Body of pancreas (tissue), 4 donors: ENCODE measurements at places on chromosomes 7 and 10.

GRCh38 chr7:130486954-130487436 is 4.9 kb upstream of the MEST start:
- no peak for DNase-seq

DNA sequence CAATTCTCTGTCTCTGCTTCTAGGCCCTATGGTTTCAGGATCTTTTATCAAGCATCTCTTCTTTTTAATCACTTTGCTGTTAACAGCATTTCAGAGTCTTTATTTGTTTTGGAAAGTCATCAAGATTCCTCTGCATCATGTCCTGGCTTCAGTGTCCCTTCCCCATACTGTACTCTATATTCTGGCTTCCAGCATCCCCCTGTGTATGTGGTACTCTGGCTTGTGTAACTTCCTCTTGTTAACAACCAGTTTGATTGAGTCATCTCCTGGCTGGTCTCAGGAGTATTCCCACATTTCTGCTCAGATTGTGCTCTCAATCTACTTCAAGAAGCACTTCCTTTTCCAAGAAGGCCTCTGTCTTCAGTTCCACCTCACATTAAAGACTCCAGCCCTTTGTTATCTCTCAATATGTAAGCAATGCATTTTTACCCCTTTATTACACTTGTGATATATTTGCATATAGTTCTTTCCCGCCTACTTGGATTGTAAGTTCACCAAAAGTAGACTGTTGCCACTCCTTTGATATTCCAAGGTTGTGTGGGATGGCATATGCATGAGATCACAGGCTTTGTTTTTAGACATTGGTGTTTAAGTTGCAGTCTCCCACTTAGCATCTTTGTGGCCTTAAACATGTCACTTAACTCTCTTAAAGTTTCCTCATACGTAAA is 15.1 kb upstream of the ATE1 start:
- DNase-seq = no peak

GRCh38 chr7:87359366-87359765 is 13.9 kb downstream of the CROT start:
- no peak for DNase-seq

DNA sequence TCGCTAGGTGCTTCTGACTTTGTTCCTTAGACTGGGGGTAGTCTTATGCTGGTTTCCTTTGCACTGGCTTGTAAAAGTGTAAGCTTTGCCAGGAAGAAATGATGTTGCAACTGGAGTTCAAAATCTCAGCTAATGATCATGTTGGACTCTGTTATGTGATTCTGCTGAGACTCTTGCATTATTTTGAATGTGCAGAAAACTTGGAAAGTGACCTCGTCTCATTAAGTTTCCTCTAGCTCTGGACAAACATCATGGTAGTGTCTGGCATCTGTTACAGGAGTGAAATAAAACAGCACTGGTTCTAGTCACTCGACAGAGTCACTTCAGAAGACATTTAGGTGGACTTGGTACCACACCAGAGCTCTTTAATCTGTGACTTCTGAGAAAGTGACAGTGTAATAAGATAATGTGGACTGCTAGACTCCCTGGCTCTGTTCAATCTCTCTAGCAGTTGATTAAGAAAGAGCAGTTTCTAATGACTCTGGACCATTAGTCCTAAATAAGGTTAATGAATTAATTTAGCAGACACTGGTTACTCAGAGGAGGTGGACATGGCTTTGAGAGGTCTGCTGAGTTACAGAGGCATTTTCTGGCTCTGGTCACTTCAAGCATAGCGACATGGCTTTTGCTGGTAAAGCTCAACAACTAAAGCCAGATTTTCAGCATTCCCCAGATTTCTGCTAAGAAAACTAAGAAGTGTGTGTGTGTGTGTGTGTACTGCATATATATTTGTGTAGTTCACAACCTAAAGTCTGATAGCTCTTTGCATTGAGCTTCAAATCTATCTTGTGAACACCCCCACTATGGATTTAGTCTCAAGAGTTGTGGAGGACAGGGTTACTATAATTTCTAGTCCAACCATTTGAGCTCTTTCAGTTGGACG is 2.0 kb downstream of the NRP1 start:
- DNase-seq = no peak

GRCh38 chr10:117745301-117745700 is 202.8 kb downstream of the EMX2 start:
- DNase-seq = no peak

- peak; percentile 21 for DNase-seq
Measured at GRCh38 chr10:22550732-22551131, 163.6 kb downstream of the PIP4K2A start.

GRCh38 chr7:84705079-84705478 is 481.8 kb downstream of the SEMA3D start:
- DNase-seq = no peak

- no peak for DNase-seq
Measured at GRCh38 chr7:71271203-71271602, 139.3 kb downstream of the GALNT17 start.

DNA sequence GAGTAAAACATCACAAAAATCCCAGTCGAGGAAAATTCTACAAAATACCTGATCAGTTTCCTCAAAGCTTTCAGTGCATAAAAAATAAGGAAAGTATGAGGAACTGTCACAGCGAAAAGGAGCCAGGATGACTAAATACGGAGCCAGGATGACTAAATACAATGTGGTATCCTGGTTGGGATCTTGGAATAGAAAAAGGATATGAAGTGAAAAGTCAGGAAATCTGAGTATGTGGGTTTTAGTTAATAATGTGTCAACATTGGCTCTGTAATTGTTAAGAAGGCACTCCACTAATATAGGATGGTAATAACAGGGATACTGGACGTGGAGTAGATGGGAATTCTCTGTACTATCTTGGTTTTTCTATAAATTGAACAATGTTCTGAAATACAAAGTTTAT is 175.5 kb downstream of the SUGCT start:
- DNase-seq = no peak

- DNase-seq = no peak
Measured at GRCh38 chr10:17100586-17100985, 29.0 kb downstream of the CUBN start.

- peak; percentile 26 for DNase-seq
Measured at GRCh38 chr7:142134909-142135308, 23.4 kb downstream of the MGAM2 start.

GRCh38 chr10:131697476-131698128 is 203.2 kb upstream of the PPP2R2D start:
- DNase-seq = no peak

- no peak for DNase-seq
Measured at GRCh38 chr10:50439806-50440205, 183.9 kb downstream of the SGMS1 start.

GRCh38 chr10:89563861-89564478 is 28.6 kb upstream of the SLC16A12 start:
- peak; percentile 40 for DNase-seq

GRCh38 chr7:3162289-3162688 is 118.6 kb upstream of the CARD11 start:
- no peak for DNase-seq

- DNase-seq = no peak
Measured at GRCh38 chr7:94178230-94178629, 174.1 kb upstream of the BET1 start.

DNA sequence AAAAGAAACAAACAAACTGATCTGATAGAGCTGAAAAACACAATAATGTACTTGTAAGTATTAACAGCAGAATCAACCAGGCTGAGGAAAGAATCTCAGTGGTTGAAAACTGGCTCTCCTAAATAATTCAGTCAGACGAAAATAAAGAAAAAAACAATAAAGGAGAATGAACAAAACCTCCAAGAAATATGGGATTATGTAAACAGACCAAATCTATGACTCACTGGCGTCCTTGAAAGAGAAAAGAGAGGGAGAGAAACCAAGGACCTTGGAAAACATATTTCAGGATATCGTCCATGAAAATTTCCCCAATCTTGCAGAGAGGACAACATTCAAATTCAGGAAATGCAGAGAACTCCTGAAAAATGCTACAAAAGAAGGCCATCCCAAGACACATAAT is 62.9 kb downstream of the FBXL13 start:
- DNase-seq = no peak

GRCh38 chr7:31444196-31444595 is 69.7 kb upstream of the ITPRID1 start:
- DNase-seq = no peak

GRCh38 chr7:137768366-137768765 is 78.4 kb downstream of the DGKI start:
- no peak for DNase-seq

DNA sequence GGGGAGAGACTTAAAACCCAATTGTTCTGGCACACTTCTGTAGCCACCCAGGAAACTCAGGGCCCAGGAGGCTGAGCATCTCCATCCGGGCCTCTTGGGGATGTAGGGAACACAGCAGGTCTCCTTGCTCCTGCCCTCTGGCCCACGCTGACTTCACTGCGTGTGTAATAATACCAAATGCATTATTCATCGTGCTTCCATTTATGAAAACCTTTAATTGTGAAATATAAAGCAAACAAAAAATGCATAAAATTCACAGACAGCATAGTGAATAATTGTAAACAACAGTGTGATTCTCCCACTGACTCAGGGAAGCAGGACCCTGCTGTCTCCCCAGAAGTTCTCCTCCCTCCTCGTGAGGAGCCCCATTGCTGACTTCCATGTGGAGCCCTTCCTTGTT is 70.3 kb upstream of the SHH start:
- DNase-seq = no peak

DNA sequence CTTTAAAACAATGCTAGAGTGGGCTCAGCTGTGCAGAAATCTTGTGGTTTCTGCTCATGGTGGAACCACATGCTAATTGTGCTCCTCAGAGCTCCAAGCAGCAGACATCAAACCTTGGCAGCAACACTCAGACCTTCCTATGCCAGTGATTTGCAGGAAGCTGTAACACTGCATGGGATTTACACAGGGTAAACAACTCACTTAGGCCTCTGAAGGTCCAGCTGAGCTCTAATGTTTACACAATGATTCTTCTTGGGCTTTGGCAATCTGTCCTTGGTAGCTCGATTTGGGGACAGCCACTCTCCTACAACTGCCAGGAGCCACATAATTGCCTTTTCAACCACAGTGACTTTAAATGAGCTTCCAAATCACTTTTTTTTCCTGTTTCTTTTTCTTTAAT is 97.7 kb upstream of the PDLIM1 start:
- peak; percentile 69 for DNase-seq

DNA sequence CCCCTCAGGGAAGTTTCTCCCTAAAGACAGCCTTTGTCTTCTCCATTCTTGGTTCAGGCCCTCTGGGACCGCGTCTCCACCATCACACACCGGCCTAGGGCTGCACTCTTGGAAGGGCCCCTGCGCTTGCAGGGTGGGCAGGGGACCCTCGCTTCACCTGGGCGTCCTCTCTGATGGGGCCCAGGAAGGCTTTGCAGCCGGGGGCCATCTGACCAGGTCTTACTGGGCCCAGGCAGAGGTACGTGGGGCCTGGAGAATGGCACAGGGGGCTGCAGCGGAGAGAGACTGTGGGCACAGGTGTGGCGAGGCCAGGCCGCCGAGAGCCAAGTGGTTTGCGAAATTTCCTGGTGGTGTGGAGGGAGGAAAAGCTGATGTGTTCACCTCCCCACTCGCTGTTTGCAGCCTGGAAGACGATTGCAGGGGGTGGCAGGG is 44.4 kb downstream of the ALOX5 start:
- DNase-seq = no peak

GRCh38 chr7:111864291-111864976 is 302.1 kb upstream of the IMMP2L start:
- no peak for DNase-seq

DNA sequence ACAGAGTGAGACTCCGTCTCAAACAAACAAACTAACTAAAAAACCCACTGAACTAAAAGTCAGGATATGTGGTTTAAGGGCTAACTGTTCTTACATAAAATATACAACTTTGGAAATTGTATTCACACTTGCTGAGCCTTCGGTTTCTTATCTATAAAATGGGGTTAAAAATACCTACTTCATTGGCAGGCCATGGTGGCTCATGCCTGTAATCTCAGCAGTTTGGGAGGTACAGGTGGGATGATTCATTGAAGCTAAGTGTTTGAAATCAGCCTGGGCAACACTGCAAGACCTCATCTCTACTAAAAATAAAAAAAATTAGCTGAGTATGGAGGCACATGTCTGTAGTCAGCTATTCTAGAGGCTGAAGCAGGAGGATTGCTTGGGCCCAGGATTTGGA is 115.4 kb upstream of the KLF6 start:
- DNase-seq = no peak

DNA sequence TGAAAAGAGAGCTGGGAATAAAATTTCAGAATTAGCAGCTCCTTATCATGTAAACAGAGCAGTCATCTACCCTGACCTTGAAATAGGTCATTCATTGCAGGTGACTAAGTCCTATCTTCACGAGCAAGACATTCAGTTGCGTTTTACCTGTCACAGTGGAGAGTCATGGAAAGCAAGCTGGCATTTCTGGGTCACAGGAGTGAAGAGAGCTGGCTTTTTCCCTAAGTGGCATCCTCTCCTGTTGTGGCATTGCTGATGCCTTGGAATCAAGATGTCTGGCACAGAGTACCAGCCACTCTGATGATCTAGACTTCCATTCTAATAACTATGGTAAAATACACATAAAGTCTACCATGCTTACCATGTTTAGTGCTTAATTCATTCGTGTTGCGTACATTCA is 70.8 kb downstream of the SCRN1 start:
- no peak for DNase-seq

DNA sequence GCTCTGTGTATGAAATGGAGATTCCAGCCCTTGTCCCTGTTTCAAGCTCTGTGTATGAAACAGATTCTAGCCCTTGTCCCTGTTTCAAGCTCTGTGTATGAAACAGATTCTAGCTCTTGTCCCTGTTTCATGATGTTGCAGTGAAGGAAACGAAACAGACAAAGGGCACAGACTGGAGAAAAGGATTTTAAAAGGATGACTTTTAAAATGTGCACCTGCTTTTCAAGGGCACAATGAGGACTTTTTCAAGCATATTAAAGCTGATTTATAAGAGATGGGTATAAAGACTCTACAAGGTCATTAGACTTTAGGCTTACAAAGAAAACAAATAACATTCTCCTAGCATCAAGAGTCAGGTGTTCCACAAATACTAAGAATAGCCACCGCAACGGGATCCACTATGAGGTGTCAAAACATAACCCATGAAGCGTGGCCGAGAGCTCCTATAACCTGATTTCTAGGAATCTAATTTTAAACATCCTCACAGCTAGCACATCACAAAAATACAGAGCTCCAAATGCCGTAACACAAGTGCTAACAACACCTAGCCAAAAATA is 29.0 kb downstream of the DIP2C start:
- no peak for DNase-seq

DNA sequence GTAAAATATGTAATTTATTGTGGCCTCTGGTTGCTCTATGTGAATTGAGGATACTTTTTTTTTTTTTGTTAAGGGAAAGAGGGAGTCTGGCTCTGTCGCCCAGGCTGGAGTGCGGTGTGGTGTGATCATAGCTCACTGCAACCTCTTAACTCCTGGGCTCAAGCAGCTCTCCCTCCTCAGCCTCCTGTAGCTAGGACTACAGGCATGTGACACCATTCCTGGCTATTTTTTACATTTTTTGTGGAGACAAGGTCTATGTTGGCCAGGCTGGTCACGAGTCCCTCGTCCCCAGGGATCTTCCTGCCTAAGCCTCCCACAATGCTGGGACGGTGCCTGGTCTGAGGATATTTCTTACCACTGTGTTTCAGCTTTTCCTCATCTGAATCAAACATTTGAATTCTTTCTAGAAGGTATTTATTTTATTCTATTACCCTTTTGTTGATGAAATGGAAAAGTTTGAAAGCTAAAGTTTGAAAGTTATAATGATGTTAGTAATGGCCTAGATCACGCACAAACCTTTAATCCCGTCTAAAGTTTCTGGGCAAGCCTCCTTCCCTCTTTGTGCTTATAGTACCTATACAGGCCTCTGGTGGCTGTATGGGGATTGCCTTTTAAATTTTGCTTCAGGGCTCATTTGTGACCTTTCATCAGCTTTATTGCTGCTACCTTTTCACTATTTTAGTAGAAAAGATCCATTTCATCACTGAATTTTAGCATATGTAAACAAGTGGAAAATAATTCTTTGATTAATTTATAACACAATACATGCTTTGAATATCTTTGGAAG is 2.0 kb downstream of the IFRD1 start:
- DNase-seq = peak; percentile 45
